ENCODE measurements at places on chromosomes 4 and X.

- DNase-seq = no peak
These were observed 6.5 kb downstream of the FATE1 start for GRCh38 chrX:151722241-151722846.

GRCh38 chr4:34187056-34187455 lies 2057.3 kb downstream of the ARAP2 start:
- no peak for DNase-seq

DNA sequence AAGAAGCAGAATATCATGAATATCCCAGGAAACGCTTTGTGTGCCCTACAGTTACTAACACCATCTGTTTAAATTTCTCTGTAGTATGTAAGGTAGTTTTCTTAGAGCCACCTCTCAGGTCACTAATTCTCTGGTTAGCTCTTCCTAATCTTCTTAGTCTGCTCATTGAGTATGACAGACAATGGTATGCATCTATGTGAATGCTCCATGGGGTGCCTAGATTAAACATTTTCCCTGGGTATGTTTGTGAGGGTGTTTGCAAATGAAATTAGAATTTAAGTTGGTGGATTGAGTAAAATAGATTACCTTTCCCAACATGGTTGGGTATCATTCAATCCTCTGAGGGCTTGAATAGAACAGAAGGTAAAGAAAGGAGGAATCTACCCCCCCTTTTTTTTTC lies 233.0 kb downstream of the PCDH18 start:
- DNase-seq = no peak

GRCh38 chr4:100981447-100982204 lies 365.7 kb downstream of the PPP3CA start:
- no peak for DNase-seq

- no peak for DNase-seq
These were observed 192.7 kb downstream of the GABRG1 start for GRCh38 chr4:45931154-45931553.

DNA sequence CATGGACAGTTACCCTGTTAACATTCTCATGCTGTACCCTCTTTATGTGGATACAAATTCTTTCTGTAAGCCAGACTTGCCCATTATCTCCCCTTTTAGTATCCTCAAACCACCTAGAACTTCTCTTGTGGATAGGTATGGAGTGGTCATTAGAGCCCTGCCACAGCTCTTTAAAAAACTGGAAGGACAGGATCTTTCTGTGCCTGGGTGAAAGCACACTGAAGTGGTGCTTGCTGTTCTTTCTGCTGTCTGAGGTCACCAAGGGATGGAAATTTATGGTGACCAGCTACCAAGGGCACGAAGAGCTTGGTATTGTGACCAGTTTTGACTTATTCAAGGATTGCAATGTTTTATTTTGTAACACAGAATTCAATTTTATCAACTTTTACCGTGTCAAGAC lies 344.2 kb downstream of the CBLL2 start:
- no peak for DNase-seq

Data from stimulated activated CD8-positive, alpha-beta memory T cell treated with anti-CD3 and anti-CD28 coated beads, Interleukin-4, amount 100 ng/mL, for 4 hours (primary cell).